ENCODE measurements at places on chromosomes 7 and 10.

DNA sequence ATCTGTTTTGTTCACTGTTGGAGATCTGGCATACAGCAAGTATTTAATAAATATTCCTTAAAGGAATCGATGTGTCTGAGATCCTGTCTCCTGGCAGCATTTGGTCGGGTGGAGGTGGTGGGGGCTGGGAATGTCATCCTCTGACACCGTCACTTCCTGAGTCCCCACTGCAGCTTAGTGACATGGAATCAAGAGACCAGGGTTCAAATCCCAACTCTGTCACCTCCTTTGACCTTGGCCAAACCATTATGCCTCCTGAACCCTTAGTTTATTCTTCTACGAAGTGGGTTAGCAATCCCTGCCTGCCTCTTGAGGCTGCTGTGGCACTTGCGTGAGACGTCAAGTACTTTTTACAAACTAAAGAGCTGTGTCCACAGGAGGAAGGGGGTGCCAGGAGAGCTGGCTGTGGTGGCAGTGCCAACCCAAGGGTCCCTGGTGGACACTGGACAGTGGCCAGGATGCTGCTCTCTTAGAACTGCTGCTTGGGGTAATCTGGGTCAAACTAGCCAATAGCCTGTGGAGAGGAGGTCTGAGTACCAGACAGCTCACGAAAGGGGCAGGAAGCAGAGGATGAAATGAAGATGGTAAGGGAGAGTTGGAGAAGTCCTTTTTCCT is 8.0 kb upstream of the ZMIZ1 start:
- no peak for DNase-seq

DNA sequence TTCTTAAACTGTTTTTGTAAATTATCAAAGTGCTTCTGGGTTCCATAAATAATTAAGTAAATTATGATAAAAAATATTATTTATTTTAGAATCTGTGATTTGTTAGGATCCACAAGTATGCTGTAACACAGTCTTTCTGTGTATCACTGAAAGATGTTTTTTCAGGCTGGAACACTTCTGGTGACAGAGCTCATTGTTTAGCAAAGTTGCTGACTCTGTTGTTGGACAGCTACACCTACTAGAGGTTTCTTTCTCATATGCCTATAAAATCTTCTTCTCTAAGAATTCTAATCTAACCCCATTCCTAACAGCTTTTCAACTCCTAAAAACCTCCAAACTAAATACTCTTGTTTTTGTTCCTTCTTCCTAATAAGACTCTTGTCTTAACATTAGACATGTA is 176.8 kb downstream of the THSD7A start:
- no peak for DNase-seq

DNA sequence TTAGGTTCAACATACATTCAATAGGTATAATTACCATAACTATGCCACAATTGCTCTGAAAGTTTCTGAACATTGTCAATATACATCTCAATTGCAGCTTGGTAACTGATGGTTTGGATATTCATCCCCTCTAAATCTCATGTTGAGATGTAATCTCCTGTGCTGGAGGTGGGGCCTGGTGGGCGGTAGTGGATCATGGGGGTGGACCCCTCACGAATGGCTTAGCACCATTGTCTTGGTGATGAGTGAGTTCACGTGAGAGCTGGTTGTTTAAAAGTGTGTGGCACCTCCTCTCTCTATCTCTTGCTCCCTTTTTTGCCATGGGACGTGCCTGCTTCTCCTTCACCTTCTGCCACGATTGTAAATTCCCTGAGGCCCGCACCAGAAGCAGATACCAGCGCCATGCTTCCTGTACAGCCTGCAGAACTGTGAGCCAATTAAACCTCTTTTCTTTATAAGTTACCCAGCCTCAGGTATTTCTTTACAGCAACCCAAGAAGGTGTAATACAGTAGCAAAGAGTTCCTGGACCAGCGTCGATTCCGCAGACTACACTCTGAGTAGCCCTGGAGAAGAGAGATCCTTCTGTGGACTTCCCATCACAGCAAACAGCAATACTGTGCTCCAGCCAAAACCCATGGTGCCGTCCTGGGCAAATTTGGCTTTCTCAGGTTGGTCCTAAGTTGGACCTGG is 83.8 kb upstream of the GRB10 start:
- DNase-seq, result no peak

DNA sequence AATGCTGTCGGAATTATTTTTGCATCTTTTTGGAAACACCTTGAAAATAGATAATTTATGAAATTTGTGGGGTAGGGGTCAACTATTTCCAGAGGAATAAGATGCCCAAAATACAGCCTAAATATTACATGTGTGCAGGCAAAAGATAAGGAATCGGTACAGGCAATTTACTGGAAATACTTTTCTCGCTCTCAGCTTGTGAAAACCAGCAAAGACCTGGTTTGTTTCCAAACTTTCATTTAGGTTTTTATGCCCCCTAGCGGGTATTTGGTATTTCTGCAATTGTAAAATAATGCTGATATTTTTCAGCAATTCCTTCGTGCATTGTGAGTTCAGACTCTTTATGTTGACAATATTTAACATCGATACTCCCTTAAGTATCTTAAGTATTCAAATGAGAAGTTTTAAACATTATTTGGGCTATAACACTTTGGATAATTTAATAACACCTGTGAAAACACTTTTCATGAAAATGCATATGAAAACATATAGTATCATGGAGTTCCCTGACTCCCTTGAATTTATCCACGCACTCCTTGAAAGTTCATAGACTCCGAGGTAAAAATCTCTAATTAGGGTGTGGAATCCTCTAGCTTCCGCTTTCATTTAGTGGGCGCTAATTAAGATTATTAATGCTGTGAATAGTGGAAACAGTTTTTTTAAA is 132.4 kb downstream of the TSPAN12 start:
- no peak for DNase-seq

DNA sequence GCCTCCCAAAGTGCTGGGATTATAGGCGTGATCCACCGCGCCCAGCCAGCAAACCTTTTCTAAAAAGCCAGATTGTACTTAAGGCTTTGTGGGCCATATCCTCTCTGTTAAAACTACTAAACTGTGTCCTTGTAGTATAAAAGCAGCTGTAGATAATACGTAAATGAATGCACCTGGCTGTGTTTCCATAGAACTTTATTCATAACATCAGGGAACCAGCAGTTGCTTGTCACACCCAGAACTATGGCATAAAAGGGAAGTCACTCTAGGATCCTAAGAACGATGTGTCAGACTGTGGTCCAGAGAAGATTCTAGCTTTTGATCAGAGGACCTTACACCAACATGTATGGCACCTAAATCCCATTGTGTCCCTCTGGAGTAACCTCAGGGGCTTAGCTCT is 63.0 kb downstream of the DENND2A start:
- no peak for DNase-seq

DNA sequence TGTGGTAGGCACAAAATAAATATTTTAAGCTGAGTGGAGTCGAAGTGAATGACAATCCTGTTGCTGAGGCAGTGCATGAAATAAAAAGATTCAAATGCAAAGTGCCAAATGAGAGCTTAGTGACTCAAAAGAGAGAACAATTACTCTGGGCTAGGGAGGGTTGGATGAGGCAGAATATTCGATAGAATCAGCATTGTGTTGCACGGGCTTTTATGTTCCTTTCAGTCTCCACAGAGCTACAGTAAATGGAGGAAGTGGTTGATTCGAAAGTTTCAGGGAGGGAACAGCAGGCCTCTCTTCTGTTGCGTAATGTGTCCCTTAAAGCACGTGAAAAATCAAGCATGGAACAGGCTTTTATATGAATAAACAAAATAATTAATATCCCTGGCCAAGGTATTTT is 599.3 kb upstream of the CELF2 start:
- DNase-seq, result no peak

- no peak for DNase-seq
These were observed 230.9 kb downstream of the ZEB1 start for GRCh38 chr10:31549896-31550295.

- DNase-seq, result no peak
These were observed 20.9 kb downstream of the SLC25A13 start for GRCh38 chr7:96300986-96301385.

DNA sequence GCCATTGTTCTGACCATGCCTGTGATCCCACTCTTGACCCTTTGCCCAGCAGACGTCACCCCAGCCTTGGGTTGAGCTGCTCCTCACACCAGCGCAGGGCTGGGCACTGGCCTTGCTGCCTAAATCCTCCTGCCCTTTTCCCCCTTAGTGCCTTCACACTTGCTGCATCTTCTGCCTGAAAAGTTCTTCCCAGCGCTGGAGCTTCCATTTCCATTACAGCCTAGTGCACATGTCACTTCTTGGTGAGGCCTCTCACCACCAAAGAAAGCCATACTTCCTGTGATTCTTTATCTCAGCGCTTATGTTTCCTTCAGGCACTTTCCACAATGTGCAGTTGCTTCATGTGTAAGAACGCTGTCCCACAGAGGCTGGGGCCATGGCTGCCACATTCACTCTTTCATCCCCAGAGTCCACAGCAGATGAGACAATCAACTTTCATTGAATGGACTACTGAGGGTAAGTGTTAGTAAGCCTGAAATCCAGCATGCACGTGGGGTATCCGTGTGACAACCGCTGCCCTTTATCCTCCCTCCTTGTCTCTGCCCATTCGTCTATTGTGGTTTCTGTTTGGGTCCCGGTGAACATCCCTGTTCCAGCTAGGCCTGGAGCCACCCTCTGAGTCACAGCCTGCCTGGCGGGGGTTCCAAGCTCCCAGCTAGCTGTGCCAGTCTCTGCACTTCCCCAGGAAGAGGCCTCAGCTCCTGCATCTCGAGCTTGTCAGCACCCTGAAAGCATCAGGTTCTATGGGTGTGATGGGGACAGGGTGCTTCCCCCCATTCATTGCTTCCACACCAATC is 37.3 kb downstream of the ADRA2A start:
- DNase-seq, result no peak

DNA sequence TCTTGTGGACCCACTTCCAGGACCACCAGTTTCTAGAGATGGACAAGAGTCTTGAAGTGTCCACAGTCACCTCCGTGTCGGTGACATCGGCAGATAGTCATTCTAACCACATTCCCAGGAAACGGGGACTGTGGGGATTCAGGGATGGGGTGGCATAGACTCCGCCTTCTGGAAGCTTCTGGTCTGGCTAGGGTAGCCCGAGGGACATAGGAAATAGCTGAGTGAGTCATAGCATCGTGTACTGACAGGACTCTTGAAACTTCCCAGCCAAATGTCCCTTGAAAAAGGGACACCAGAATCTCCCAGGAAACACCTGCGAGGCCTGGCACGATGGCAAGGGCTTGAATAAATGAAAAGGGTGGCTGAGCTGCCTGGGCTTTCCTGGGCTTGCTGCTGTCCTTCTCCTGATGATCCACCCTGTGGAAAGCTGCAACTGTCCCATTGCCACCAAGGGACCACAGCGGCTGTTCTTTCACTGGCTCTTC is 84.1 kb upstream of the LRRC4 start:
- no peak for DNase-seq

GRCh38 chr10:36720895-36721294 is 404.5 kb upstream of the ANKRD30A start:
- no peak for DNase-seq

DNA sequence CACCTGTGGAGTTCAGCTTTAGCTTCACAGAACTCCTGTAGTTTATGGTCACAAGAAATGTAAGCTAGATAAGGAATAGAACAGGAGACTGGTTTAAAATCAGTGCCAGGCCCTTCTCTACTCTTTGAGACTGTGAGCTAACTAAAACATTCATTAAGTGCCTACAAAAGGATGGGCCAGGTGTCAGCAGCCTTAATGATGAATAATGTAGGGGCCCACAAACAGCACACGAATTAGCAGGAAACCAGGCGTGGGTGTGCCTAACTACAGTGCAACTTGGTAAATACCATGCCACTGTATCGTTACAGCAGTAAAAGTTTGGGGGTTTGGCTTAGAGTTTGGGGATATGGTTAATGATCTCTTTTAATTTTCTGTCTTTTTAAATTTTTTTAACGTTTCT is 6.1 kb upstream of the ABLIM1 start:
- DNase-seq, result no peak

DNA sequence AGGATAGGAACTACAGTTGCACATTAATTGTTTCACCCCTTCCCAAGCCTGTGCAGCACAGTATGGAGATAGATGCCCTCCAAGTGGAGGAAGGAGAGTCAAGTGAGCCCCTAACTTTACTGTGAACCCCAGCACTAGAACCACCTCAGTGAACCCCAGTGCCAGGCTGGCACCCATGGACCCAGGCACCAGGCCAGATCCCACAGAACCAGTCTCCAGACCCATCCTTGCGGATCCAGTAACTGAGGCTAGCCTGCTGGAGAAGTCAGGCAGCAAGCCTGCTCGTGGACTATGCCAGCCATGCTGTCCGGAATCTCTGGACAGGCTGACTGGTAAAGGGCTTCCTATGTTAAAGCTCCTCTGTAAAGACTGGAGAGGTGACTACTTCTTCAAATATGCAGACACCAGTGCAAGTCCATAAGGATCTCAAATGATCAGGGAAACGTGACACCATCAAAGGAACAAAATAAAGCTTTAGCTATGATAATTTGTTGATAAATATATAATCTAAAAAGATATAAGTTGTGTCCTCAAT is 27.7 kb downstream of the SHOC2 start:
- no peak for DNase-seq

DNA sequence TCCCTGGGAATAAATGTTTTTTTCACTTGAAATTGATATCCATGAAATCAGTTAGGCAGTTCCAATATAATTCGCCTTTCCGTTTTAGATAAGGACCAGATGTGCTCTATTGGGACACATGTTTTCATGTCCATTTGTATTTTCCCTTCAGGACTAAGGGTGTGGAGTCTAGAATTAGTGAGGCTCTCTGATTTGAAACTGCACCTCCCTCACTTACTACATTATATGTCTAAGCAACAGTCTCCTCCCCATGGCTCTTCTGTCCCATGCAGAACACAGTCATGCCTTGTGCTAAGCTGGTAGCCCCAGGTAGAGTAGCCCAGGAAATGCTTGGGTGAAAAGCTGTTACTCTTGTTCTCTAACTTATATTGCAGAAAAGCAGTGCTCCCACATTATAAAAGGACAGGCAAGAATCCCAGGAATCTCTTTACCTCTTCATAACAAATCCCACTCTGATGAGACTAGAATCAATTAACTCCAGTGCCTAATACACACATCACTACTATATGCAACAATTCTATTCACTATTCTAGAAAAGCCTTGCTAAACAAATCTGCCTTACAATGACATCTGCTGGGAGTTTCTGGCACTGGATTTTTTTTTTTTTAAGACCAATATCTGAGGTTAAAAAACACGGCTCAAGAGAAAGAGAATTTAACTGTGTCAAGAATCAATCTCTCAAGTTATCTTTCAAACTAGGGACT is 293.9 kb downstream of the SNX13 start:
- no peak for DNase-seq

DNA sequence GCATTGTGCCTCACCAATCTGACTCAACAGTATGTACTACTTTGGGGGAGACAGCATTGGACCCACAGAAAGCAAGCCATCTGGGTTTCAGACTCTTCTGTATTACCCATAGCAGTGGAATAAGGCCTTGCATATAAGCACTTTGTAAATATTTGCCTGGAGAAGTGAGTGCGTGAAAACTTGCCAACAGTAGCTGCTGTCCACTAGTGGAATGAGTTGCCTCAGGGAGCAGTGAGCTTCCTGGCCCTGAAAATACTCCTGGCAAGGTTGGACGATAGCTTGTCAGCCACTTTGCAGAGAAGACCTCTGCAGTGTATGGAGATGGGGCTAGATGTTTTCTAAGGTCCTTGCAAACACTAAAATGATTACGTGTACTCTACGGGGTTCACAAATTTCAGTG is 21.6 kb downstream of the GARS1 start:
- DNase-seq, result no peak

GRCh38 chr10:103125323-103126267 is 67.5 kb downstream of the NT5C2 start:
- no peak for DNase-seq

GRCh38 chr10:106991091-106991490 is 173.4 kb downstream of the SORCS1 start:
- no peak for DNase-seq

- DNase-seq, result no peak
These were observed 130.2 kb upstream of the CNTNAP2 start for GRCh38 chr7:145986248-145986874.
